ENCODE measurements at places on chromosomes 7 and 10.

DNA sequence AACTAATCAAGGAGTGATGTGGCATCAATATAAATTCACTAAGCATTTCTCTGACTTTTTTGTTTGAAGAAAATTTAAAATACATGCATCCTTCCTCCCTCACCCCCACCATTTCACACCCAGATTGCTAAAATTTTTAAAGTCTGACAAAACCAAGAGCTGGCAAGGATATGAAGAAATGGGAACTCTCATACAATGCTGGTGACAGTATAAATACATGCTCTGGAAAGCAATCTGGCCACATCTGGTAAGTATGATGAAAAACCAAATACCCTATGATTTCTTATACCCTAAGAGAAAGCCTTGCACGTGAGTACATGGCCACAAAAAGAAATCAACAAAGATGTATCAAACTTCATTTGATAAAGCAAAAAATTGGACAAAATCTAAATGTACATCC is 31.2 kb downstream of the P4HA1 start:
- DNase-seq = no peak

DNA sequence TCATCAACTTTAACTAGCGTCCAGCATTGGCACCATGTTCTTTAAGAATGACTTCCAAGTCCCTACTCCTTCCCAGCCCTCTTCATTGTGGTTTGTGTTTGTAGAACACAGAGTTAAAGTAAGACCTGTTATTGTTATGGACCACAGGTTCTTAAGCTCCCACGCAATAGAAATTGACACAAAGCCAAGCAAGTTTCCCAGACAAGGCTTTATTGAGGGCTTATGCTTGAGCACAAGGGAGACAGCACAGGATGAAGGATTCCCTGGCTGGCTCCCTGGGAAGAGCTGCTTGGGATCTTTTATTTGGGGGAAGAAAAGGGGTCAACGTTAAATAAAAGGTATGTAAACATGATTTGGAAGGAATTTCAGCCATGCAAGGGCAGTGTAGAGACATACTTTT is 44.3 kb upstream of the PRKCQ start:
- DNase-seq = no peak

DNA sequence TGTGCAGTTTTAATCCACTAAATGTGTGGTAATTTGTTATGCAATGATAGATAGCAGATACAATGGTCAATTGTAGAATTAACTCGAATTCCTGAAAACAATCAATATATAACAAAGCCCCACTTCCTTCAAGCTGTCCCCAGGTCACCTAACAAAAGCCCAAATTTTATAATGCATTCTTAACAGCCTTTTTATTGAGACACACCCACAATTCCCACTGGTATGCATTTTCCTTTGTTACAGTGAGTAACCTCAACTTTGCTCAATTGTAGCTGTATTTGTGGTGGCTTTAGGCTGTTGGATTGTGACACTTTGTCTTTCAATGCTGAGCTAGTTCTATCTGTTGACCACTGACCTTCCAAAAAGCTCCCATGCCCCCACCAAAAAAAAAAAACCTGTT is 279.8 kb upstream of the CACNA2D1 start:
- no peak for DNase-seq

DNA sequence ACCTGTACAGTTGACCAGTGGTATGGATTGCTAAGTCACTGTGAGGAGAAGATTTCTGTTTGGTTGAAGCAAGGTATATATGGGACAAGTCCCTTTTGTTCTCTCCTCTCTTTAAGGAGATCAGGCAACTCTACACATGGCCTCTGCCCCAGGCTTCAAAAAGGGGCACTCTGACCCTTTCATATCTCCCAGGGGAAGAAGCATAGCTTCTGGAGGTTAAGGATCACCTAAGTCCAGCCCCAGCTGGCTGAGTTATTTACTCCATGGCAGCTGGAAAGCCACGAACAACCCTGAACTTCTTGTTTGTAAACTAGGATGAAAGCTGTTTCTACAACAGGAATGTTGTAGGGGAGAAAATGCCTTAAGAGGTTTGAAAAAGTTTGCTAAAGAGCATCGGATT is 129.2 kb upstream of the FEZF1 start:
- no peak for DNase-seq

- DNase-seq = peak; percentile 8
Observed at GRCh38 chr10:7756360-7756992, 31.3 kb downstream of the KIN start.

GRCh38 chr10:43407148-43407575 is 1.8 kb downstream of the HNRNPF start:
- peak; percentile 36 for DNase-seq

DNA sequence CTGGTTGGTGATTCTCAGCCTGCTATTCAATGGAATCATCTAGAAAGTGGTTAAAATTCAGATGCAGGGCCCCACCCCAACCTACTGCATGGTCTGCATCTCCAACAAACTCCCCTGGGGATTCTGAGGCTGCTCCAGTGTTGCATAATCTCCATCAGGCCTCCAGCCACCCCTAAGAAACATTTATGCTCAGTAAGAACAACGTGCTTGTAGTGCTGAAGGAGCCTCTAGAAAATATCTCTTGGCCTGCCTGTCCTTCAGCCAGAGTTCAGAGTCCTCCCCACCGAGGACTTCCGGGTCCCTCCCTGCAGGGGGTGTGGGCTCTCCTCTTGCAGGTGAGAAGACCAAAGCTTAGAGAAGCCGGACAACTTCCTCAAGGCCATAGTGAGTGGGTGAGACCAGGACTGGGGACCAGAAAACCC is 159.8 kb downstream of the SH3PXD2A start:
- DNase-seq = no peak

DNA sequence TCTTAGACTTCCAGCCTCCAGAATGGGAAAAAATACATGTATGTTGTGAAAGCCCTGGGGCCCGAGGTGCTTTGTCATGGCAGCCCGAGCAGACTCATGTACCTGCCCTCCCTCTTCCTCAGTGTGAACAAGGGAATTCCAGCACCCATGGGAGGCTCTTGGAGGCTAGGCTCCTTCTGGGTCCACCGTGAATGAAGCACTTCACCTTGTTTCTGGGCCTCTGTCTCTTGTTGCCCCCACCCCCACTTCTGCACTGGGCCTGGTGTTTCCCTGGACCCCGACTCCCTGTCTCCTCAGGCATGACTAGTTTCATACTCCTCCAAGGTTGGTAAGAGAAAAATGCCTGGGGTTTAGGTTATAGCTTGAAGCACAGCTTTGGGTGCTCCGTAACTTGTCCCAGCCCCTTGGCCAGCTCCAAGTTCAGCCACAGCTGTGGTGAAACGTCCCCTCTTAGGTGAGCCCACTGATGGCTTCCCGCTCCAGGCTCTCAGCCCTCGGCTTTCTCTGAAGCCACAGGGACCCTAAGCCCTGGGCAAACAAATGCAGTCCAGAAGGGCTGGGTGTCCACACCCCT is 30.2 kb upstream of the ARHGAP22 start:
- no peak for DNase-seq

DNA sequence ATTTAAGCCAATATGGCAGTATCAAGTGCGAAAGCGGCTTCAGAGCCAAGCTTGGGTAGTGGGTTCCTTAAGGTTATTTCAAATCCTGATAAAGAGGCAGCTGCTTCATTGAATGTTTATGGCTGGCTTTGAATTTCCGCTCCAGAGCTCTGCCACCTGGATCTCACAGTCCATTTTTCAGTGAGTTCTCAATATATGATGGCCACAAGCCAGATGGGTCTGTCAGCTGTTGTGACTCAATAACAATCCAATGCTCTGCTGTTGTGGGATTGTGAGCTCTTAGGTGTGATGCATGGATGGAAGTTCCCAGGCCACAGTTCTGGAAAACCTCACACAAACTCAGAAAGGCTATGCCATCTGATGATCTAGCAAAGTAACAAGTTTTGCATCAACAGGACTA is 743.8 kb upstream of the LRRN3 start:
- peak; percentile 51 for DNase-seq

DNA sequence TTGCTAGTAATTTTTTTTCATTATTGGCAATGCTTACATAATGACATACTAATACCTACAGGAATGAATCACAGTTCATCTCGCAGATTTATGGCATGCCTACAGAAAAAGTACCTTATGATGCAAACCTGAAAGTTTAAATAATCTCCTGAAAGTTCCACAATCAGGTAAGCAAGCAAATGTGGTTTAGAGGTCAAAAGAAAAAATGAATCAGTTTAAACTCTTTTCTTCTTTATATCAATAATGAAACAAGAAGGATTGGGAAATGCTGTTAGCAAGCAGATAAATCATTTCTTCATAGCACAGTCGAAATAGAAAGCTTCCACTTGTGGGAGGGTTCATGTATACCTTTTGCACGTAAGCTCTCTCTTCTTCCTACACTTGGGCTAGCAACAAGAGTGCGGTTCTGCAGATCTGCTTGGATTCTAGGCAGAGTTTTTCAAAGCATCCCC is 53.7 kb upstream of the MTPN start:
- no peak for DNase-seq

GRCh38 chr10:101829561-101830315 is 11.5 kb upstream of the OGA start:
- DNase-seq = no peak

DNA sequence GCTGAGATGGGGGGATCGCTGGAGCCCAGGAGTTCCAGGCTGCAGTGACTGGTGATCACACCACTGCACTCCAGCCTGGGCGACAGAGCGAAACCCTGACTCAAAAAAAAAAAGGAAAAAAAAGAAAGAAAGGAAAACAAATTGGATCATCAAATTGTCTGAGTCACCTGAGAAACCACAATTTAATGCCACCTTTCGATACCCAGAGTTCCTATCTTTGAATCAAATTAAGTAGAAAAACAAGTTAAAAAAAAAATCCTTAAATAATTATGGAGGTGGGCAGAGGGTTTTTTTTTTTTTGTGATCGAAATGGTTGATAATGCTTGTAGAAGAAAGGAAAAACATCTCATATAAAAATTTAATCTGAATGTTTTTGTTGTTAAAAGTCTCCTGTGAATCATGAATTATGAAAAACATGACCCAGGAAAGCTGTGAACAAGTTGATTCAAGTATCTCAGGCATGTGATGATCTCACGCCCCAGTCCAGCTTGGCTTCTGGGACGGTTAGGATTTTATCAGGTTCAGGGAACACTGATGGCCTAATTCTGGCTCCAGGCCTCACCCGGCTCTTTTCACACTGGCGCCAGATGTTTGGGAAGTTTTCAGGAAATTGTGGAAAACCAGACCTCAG is 25.3 kb upstream of the CUX1 start:
- DNase-seq = no peak

DNA sequence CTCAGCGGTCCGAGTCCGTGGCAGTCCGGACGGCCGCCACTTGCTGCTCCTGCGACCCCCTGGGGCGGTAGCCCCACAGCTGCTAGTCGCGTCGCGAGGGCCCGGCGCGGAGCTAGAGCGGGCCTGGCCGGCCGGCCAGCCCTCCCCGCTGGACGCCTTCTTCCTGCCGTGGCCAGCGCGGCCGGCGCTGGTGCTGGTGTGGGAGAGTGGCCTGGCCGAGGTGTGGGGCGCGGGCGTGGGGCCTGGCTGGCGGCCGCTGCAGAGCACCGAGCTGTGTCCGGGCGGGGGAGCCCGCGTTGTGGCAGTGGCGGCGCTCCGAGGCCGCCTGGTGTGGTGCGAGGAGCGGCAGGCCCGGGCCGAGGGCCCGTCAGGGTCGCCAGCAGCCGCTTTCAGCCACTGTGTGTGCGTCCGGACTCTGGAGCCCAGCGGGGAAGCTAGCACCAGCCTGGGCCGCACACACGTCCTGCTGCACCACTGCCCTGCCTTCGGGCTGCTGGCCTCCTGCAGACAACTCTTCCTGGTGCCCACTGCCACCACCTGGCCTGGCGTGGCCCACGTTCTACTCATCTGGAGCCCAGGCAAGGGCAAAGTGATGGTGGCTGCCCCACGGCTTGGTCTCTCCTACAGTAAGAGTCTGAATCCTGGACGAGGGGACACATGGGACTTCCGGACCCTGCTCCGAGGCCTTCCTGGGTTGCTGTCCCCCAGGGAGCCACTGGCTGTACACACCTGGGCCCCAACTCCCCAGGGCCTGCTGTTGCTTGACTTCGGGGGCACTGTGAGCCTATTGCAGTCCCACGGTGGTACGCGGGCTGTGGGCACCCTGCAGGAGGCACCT is 631 bp downstream of the HPS6 start:
- DNase-seq = peak; percentile 13

GRCh38 chr10:48804740-48805182 is 120.1 kb downstream of the WDFY4 start:
- no peak for DNase-seq

- DNase-seq = no peak
Observed at GRCh38 chr7:80208700-80209099, 74.1 kb downstream of the GNAI1 start.

- DNase-seq = no peak
Observed at GRCh38 chr10:89622151-89622550, 22.9 kb downstream of the PANK1 start.

- DNase-seq = no peak
Observed at GRCh38 chr7:76424413-76425111, at the start of gene ZP3. ZP3 (plus strand) TSS chr7:76424950; CDS start chr7:76424965, 15 bp downstream.

GRCh38 chr7:98352621-98353020 is 48.3 kb downstream of the BAIAP2L1 start:
- peak; percentile 90 for DNase-seq

GRCh38 chr10:58645416-58646146 is 132.9 kb downstream of the BICC1 start:
- no peak for DNase-seq

DNA sequence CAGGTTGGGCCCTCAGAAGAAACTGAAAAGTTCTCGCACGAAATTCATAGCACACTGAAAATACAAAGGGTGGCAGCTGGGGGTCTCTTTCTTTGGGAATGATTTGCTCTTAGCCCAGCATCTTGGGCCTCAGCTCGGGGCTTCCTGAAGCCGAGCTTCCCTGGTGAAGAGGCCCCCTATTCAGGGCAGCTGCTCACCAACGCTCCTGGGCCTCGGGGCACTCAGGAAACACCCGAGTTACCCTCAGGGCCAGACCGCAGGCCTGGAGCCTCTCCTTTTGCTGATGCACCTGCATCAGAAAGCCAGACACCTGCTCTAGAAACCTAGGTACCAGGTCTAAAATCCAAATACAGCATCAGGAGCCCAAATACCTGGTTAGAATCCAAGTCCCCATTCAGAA is 85.5 kb downstream of the PTPRE start:
- DNase-seq = no peak

- no peak for DNase-seq
Observed at GRCh38 chr10:11602358-11602757, 9.1 kb downstream of the USP6NL start.

GRCh38 chr7:129728875-129729467 is 117.5 kb downstream of the NRF1 start:
- DNase-seq = no peak

GRCh38 chr7:101718363-101719122 is 89.4 kb upstream of the MYL10 start:
- DNase-seq = no peak

- DNase-seq = no peak
Observed at GRCh38 chr10:121830101-121830500, 97.7 kb downstream of the ATE1 start.

DNA sequence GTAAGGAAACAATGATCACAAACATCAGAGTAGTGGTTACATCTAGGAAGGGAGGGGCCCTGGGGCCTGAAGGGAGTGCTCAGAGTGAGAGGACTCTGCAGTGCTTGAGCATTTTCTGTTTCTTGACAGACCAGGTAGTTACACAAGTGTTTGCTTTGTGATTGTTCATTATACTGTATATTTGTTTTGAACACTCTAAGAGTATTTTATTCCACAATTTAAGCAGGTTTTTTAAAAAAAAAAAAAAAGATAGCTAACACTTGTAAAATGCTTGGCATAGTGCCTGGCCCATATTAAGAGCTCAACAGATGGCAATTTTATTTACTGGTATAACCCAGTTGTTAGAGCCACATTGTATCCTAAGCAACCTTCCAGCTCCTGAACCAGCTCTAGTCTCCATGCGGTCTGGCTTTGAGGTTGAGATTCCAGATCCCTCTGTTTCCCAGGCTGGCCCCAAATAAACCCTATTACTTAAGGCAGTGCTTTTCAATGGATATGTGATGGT is 20.1 kb upstream of the ATXN7L1 start:
- no peak for DNase-seq

- peak; percentile 16 for DNase-seq
Observed at GRCh38 chr10:78451592-78451991, 417.9 kb downstream of the RPS24 start.
